AG04450 (cell line): ENCODE measurements at places on chromosomes 1 and 21.

DNA sequence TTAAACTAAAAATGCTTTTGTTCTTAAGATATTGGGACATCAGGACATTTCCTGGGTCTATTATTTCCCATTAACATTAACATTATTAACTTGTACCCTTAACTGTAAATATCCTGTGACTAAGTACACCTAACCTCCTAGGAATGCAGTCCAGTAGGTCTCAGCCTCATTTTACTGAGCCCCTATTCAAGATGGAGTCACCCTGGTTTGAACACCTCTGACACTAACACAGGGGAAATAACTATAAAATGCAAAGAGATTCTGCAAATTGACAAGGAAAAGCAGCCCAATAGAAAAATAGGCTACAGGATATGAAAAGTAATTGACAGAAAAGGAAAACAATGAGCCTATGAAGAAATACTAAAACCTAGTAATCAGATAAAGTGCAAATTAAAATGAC is 11.6 kb upstream of the NCMAP start:
- DNase-seq: no peak

DNA sequence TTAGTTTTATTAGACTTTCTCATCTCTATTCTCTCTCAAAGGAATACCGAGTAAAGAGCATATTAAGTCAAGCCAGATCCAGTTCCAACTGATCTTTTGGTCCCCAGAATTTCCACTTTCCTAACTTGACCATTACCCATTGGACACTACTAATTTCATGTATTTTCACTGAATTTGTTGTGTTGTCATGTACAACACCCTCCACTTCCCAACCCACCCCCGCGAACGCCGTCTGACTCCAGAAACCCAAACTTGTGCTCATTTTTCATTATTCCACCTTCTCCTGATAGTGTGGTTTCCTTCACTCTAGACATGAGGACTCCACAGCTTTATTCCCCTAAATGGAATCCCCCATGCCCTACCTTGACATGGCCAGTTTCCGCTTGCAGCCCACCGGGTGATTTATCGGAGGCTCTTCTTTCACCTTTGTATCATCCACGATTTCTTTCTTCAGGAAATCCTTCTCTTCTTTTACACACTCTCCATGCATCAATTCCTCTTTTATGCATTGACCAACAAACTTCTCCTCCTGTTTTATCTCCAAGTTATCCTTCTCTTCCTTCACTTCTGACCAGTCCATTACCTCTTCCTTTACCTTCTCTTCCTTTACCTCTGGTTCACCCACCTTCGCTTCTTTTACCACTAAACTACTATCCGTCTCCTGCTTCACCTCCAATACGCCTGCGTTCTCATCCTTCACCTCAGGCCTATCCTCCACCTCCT is 805 bp downstream of the ZNHIT6 start:
- no peak for DNase-seq

DNA sequence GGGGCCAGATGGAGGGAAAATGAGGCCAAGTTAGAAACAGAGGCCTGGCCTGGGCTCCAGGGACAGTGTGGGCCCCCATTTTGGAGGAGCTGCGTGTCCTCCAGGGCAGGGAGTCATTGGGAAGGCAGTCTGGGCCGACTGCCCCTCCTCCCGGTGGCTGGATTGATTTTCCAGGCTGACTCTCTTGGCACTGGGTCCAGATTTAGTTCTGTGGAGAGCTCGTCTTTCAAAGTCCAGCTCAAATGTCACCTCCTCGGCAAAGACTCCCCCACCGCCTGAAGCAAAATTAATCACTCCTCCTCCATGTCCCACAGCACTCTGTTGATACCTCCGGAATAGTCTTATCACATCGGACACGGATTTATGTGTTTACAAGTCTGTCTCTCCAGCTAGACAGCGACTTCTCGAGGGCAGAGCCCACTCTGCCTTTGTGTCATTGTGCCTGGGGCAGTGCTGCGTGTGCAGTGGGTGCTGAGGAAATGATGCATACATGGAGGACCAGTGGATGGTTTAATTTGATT is 175.1 kb downstream of the CAMTA1 start:
- DNase-seq: peak; percentile 15

GRCh38 chr1:64775113-64775512 is 30.2 kb downstream of the RAVER2 start:
- DNase-seq: no peak

GRCh38 chr1:110600716-110601115 is 5.4 kb downstream of the KCNA2 start:
- DNase-seq: no peak
